ENCODE measurements at places on chromosomes 4 and X.

DNA sequence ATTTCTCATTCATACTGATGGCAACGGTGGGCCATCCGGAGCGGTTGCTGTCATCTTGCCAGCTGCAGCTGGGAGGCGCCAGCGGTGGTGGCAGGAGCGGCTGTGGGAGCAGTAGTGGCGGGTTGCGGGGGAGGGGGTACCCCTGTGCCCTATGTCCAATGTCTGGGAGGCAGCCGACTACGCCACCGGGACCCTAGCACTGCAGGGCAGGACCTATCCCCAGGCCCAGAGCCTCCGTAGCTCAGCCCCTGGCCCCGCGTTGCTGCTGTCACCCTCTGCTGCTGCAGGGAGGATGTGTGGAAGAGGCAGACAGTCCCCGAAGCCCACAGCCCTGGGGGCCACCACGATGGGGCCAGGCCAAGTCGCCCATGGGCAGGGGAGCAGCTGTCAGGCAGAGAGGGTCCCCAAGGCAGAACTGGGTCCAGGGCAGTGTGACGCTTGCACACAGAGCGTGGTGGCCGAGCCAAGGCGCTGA lies 10.0 kb upstream of the SPP1 start:
- no peak for DNase-seq

DNA sequence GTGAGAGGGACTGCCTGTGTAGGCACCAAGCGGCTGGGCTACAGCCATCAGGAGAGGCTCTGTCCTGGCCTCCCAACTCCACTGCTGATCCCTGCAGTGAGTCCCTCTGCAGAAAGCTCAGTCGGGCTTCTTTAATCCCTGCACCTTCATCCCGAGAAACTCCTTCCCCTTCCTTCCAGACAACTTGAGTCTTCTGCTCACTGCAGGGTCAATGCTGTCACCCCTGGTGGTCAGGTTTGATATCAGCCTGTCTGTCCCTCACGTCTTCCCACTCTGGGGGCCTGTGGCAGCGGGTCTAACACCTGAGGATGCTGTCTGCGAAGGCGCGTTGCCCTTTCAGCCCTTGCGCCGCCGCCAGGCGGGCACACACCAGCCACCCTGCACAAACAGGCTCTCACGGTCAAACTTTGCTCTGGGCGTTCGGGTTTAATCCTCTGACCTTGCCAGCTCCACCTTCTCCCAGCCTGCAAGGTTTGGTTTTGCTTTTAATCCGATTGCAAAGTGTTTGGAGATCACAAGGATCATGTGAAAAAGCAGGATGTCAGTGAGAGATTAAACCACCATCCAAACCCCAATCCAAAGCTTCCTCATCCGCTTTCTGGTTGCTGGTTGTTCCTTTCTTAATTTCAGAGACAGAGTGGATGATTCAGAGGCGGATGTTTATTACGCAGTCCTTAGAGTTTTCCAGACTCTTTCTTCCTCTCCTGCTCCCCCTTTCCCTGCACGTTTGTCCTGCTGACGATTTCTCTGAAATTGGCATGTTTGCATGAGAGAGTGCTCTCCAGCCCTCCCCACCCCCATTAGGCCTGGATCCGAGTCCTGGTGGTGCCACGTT lies 74.8 kb upstream of the SLC34A2 start:
- DNase-seq = no peak

DNA sequence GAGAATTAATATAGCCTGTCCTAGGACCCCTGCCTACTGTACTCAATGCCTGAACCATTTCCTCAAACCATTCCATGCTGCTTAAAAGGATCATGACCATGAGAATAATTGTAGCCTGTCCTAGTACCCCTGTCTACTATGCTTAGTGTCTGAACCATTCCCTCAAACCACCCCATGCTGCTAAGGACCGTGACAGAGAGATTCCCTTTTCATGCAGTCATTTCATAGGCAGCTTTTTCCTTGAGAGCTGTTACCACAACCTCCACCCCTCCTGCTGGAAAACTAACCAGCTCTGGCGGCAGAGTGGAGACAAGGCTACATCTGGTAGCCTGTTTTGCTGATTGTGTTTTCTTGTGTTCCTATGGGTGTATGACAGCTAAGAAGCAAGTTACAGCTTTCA lies 174.9 kb upstream of the SMARCAD1 start:
- DNase-seq = no peak

DNA sequence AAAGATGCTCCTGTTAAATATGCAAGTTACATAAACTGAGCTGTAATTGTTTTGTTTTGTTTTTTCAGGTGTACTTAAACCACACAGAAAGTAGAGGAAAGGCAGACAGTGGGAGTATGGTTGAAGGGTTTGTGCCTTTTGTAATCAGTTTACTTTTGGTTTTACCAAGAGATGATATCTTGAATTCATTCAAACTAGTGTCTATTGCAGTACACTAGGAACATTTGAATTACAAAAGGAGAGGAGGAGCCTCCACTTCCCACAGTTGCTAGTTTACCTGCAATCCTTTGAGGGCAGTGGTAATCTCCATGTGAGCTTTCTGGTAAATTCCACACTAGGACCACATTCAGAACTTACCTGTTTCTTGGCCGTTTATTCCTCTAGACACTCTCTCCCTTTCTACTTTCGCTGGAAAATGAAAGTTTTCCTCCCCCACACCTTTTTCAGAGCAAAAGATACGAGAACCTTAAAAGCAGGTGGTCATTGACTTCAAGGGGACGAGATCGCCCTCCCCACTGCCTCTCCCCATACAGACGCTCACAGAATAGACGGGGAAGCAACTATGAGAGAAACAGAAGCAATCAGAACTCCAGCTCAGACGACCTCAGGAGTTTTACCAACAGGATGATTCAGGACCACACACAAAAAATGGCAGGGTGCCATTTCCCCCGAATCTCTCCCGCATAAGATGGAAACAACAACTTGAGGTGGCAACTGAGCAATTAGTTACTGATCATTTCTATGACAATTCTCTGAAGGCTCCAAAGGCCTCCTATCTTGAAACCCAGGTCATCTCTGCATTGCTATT lies 3.3 kb downstream of the RBM47 start:
- DNase-seq = peak; percentile 54

GRCh38 chrX:38803243-38803587 lies 2.0 kb downstream of the MID1IP1 start:
- DNase-seq = no peak

GRCh38 chr4:168632301-168632725 lies 135.5 kb downstream of the PALLD start:
- no peak for DNase-seq

DNA sequence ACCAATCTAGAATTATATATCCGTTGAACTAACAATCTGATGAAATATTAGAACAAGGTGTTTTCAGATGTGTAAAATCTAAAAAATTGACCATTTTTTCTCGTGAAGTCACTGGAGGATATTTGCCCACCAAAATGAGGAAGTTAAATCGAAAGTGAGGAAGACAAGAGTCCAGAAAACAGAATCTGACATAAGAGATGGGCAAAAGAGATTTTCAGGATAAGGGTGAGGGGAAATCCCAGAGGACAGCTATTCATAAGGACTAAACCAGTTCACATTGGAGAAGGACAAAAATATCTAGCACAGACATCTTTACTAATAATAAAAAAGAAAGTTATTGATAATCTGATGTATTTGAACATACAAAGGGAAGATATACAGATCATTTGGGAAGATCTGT lies 18.7 kb upstream of the ALG13 start:
- DNase-seq = peak; percentile 32

DNA sequence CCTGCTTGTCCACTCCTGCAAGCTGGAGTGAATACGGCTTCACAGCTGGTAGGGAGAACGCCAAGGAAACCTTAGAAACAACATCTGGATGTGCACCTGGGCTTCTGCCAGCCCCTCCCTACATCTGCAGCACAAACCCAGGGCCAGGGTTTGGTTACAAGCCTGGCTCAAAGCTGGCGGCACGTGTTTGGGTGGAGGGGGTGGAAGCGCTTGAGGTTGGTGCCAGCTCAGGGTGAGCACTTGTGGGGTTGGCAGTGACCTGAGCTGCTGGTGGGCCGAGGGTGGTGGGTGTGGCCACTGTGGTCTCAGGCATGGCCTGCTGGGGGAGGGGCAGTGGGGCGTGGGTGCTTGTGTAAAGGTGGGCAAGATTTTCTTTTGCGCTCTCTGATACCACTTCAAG lies 15.6 kb downstream of the ELF4 start:
- no peak for DNase-seq

GRCh38 chrX:141732031-141732430 lies 33.5 kb upstream of the SPANXD start:
- DNase-seq = no peak

DNA sequence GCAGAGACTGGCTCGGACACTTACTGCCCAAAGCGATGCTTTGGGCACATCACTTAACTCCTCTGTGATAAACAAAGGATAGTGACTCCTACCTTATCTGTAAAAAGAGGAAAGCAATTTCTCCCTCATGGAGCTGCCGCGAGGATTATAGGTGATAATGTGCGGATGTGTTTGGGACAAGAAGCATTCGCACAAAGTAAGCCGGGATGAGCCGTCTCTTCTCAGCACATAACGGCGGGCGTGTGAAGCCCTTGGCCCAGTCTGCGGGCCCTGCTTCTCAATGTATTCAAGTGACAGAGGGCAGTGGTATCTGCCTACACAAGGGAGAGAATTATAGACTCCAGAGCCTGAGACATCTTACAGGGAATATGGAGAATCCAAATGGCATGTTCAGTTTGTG lies 550.3 kb upstream of the CPEB2 start:
- DNase-seq = no peak

DNA sequence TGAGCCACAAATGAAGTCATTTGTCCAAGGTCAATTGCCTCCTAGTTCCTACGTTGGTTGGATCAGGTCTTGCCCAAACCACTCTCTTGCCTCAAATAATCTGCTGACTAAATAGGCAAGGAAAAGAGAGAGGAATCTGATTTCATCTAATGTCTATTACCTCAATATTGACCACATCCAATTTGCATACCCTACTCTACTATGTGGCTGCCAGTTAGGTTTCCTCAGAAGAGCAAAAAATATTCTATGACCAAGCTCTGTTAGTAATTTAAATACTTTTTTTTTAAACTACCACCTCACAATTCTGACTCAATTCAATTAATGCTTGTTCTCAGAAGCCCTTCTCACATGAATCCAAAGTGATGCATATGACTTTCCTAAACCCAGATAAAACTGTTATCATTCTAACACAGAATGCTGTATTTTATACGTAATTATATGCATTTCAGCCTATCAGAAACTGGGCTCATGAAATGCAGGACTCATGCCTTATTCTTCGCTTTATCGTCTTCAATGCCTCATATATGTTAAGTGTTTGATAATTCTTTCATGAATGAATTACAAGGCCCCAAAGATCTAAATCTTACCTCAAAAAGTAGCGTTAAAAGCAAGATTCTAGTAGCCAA lies 98.6 kb downstream of the HUWE1 start:
- DNase-seq = no peak

DNA sequence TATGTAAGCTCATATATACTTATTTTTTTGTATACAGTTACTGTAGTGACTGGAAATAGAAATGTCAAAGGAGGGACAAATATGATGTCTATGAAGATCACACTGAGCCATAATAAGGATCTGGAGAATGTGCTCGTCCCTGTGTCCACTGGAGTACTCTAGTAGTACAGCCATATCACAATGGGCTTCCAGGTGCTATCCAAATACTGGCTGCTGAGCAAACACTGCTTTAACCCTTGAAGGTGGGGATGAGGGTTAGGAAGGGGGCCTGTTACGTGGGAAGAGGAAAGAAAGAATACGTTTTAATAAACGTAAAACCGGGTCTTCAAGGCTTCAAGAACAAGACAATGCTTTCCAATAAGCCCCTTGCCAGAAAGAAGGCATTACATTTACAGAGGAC lies 29.8 kb upstream of the TMEM150C start:
- DNase-seq = no peak

GRCh38 chrX:69107231-69107739 lies 58.0 kb downstream of the PJA1 start:
- DNase-seq = no peak

DNA sequence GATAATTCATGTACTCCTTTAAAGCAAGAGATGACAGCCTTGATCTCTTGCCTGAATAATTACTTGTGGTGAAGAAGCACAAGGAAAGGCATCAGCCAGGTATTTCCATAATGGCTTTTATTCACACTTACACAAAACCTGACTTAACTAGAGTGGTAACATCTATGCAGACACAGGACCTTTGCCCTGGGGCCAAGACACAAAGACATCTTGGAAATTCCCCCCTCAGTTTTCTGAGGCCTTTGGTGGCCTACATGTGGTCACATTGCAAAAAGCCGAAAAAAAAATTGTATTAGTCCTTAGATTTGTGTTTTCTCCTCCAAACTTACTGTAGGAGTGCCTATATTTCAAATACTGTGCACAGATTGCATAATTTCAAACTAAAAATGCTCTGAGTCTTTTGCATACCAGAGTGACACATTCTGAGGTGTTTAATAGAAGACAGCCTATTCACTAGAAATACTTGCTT lies 172.4 kb downstream of the PDGFC start:
- peak; percentile 91 for DNase-seq

DNA sequence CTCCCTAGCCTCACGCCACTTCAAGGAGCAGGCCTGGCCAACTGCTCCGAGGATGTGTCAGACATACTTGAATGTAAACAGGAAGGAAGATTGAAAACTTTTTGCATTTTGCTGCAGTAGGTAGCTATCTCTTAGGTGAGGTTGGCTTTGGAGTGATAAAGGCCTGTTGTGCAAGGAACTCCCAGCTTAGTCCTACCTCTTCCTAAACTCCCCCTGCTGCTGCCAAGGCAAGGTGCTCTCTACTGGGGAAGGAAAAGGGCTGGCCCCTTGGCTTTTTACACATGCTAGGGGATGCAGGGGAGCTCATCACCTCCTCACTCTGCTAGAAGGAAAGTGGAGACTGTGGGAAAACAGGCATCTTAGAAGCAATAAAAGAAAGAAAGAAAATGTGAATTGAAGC lies 10.7 kb upstream of the BRS3 start:
- DNase-seq = no peak

DNA sequence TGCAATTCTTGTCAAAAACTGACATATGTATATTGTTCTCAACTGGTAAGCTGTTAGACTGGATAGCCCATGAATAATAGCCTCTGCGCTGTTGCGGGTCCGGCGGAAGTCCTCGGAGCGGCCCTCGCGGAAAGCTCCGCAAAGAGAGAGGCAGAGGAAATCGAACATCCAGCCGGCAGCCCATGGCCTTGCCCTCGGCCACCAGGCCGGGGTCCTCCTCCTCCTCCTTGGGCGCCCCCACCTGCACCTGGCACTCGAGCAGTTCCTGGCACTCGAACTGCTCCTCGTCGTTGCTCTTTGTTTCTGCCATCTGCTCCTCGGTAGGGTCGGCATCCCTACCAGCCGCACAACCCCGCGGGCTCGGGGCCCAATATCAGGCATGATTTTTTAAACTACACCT lies 1176.3 kb downstream of the PCDH18 start:
- DNase-seq = no peak
